ENCODE measurements at places on chromosomes 1 and 21.

GRCh38 chr1:235063068-235063765, 65.4 kb downstream of the TOMM20 start:
- no peak for DNase-seq

DNA sequence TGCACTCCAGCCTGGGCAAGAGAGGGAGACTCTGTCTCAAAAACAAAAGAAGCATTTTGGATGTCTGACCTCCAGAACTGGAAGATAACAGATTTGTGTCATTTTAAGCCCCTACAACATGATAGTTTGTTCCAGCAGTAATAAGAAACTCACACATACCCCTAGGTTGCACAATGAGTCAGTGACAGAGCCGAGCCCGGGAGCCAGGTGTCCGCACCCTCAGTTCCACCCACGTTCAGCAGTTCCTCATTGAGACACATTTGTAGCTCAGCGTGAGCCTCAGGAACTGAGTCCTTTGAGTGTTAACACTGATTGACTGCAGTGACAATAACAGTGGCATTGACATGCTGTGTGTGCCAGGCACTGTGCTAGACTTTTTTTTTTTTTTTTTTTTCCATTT, 19.8 kb downstream of the LRRC38 start:
- no peak for DNase-seq

- no peak for DNase-seq
Observed at GRCh38 chr1:81757398-81758020, 43.2 kb upstream of the ADGRL2 start.

DNA sequence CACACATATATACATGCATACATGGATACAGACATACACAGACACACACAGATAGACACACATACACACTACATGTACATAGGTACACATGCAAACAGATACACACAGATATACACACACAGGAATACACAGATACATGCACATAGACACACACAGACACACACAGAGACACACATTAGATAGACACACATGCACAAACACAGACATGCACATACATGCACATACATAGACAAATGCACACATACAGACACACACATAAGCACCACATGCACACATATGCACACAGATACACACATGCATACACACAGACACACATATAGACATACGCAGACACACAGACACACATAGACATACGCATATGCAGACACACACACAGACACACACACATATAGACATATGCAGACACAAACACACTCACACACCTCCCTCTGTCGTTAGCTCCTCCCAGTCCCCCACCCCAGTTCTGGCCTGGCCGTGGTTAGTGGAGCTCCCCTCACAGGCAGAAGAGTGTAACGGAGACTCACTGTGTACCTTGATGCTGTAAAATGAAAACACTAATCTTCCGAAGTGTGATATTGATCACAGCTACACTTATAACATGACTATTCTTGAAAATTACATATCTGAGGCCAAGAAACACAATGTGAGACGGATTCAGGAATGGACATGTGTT, 7.6 kb downstream of the UBASH3A start:
- DNase-seq = no peak

DNA sequence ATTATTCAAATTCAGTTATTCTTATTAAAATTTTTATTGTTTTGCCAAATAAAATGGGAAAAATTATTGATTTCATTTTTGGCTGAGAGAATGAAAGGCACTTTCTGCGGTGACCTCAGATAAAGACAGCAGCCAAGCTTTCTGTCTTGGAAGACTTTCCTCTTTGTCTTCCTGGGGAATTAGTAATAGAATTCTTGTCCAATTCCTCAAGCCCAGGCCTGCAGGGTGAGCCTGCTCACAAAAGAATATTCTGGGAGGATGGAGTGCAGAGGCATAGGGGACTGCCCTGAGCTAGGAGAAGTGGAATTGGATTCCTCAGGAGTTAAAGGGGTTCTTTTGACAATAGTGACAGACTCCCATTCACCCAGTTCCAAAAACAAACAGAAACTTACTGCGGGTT, 614.5 kb upstream of the ADGRL2 start:
- DNase-seq = no peak

Measured in activated CD8-positive, alpha-beta memory T cell treated with anti-CD3 and anti-CD28 coated beads for 24 hours (primary cell).